ENCODE measurements at places on chromosomes 13 and 19. TPM values are rescaled to one million over a fixed set of nuclear protein-coding genes. Genes with fewer than 3 reads are reported as not detected.

DNA sequence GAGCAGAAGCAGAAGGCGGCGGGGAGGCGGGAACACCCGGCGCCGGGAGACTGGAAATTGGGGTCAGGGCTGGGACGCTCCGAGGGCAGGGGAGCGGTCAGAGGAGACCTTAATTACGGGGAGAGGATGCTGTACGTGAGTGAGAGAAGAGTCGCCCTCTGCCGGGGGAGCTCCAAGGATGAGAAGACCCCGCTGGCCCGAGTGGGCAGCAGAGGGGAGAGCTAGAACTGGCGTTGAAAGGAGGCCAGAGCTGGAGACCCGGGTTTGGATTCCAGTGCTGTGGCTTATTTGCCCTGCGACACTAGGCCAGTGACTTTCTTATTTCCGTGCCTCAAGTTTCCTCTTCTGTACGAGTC is 536 bp downstream of the FAM32A start:
- H3K36me3 ChIP-seq: peaks cover 9% of the 10 kb centered on the region
- H3K27ac ChIP-seq: peak overlapping the region; percentile 96
- H3K27me3 ChIP-seq: no peaks in the 10 kb centered on the region
- H3K4me1 ChIP-seq: peaks cover 30% of the 10 kb centered on the region
- no peak for DNase-seq
- peak overlapping the region; percentile 94 for H3K4me3 ChIP-seq

GRCh38 chr13:100532090-100532766 is 56.4 kb downstream of the GGACT start:
- H3K4me3 ChIP-seq: no peak overlapping the region
- DNase-seq: no peak
- H3K36me3 ChIP-seq: peaks cover 24% of the 10 kb centered on the region
- H3K27ac ChIP-seq: no peak overlapping the region
- H3K27me3 ChIP-seq: no peaks in the 10 kb centered on the region

- H3K27me3 ChIP-seq: no peaks in the 10 kb centered on the region
- H3K4me1 ChIP-seq: no peaks in the 10 kb centered on the region
- no peak for DNase-seq
- H3K36me3 ChIP-seq: no peaks in the 10 kb centered on the region
- no peak overlapping the region for H3K4me3 ChIP-seq
These were observed 1617.1 kb downstream of the PCDH9 start for GRCh38 chr13:65613004-65613403.

GRCh38 chr13:113299951-113300350 is 2.9 kb downstream of the LAMP1 start:
- peaks cover 6% of the 10 kb centered on the region for H3K36me3 ChIP-seq
- no peaks in the 10 kb centered on the region for H3K27me3 ChIP-seq
- DNase-seq: no peak
- H3K4me1 ChIP-seq: peaks cover 34% of the 10 kb centered on the region

DNA sequence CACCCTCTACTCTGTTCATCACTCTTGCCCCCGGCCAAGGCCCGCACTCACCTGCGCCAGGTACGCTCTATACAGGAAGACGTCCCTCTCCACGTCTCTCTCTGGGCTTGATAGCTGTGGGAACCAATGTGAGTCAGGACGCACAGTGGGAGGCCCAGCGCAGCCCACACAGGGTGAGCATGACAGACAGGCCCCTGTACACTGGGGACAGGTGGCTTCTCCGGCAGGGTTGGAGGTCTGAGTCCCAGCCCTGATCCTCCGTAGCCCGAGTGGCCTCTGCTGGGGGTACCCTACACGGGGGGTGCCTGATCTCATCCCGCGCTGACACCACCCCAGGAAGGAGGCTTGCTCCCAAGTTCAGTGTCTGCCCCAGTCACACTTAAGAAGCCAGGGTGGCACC is 6.3 kb downstream of the COPE start:
- H3K4me3 ChIP-seq: no peak overlapping the region
- no peaks in the 10 kb centered on the region for H3K27me3 ChIP-seq
- H3K27ac ChIP-seq: no peak overlapping the region
- peaks cover 13% of the 10 kb centered on the region for H3K4me1 ChIP-seq
- peaks cover 14% of the 10 kb centered on the region for H3K36me3 ChIP-seq
- DNase-seq: no peak

DNA sequence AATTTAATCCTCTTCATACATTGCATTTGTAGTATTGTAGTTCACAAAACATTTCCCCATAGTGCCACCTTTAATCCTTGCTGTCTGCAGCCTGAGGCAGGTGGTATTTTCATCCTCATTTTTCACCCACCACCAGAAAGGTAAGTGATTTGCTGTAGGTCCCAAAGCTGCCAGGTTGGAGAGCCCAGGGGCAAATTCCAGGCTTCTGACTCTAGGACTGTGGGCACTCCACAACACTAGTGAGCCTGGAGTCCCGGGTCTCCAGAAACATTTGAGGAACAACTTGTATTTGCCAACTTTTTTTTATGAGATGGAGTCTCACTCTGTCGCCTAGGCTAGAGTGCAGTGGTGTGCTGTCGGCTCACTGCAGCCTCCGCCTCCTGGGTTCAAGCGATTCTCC is 6.2 kb downstream of the ILF3 start:
- H3K27me3 ChIP-seq: no peaks in the 10 kb centered on the region
- peak overlapping the region; percentile 64 for H3K27ac ChIP-seq
- peaks cover 46% of the 10 kb centered on the region for H3K4me1 ChIP-seq
- no peak for DNase-seq
- H3K36me3 ChIP-seq: peaks cover 3% of the 10 kb centered on the region
- H3K4me3 ChIP-seq: no peak overlapping the region

- H3K36me3 ChIP-seq: peaks cover 91% of the 10 kb centered on the region
- DNase-seq: no peak
- no peaks in the 10 kb centered on the region for H3K4me1 ChIP-seq
- H3K4me3 ChIP-seq: no peak overlapping the region
- H3K27me3 ChIP-seq: no peaks in the 10 kb centered on the region
These were observed 4.4 kb upstream of the C19orf18 start for GRCh38 chr19:57978586-57979289.

- H3K36me3 ChIP-seq: no peaks in the 10 kb centered on the region
- DNase-seq: no peak
- H3K27me3 ChIP-seq: no peaks in the 10 kb centered on the region
- H3K4me1 ChIP-seq: peaks cover 3% of the 10 kb centered on the region
These were observed 37.4 kb downstream of the CCL25 start for GRCh38 chr19:8089664-8090601.

- no peak overlapping the region for H3K4me3 ChIP-seq
- no peaks in the 10 kb centered on the region for H3K27me3 ChIP-seq
- no peaks in the 10 kb centered on the region for H3K36me3 ChIP-seq
- H3K27ac ChIP-seq: no peak overlapping the region
- peaks cover 17% of the 10 kb centered on the region for H3K4me1 ChIP-seq
- no peak for DNase-seq
These were observed 79.4 kb upstream of the NBEA start for GRCh38 chr13:34862716-34863115.

GRCh38 chr13:82817133-82817532 is 1065.1 kb downstream of the SLITRK1 start:
- peaks cover 1% of the 10 kb centered on the region for H3K27me3 ChIP-seq
- H3K4me1 ChIP-seq: no peaks in the 10 kb centered on the region
- H3K4me3 ChIP-seq: no peak overlapping the region
- no peak for DNase-seq

- no peak for DNase-seq
- no peak overlapping the region for H3K4me3 ChIP-seq
- H3K36me3 ChIP-seq: no peaks in the 10 kb centered on the region
- no peaks in the 10 kb centered on the region for H3K4me1 ChIP-seq
- H3K27ac ChIP-seq: no peak overlapping the region
These were observed 194.3 kb upstream of the SLITRK6 start for GRCh38 chr13:85993567-85993966.

DNA sequence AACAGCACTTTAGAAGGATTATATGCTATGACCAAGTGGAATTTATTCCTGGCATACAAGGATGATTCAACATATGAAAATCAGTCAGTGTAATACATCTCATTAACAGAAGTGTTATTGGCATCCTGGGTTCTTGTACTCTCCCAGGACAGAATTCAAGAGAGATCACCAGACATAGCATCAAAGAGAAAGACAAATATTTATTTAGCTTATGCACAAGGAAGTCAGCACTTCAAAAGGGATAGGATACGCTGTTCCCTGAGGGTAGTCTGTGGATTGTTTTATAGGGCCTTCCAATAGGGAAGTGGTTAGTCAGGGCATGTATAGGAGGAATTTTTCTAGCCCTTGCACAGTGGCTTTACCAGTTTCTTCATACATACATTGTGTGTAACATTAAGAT is 1238.0 kb downstream of the PCDH17 start:
- no peak overlapping the region for H3K27ac ChIP-seq
- no peak overlapping the region for H3K4me3 ChIP-seq
- H3K36me3 ChIP-seq: no peaks in the 10 kb centered on the region
- DNase-seq: no peak

GRCh38 chr19:38528213-38528755 is 89.5 kb downstream of the MAP4K1 start:
- no peak for DNase-seq
- H3K36me3 ChIP-seq: no peaks in the 10 kb centered on the region
- no peaks in the 10 kb centered on the region for H3K4me1 ChIP-seq
- no peak overlapping the region for H3K4me3 ChIP-seq
- H3K27me3 ChIP-seq: peaks cover 20% of the 10 kb centered on the region

GRCh38 chr13:77457966-77458365 is 77.5 kb upstream of the SCEL start:
- H3K4me3 ChIP-seq: no peak overlapping the region
- H3K36me3 ChIP-seq: no peaks in the 10 kb centered on the region
- no peak for DNase-seq

DNA sequence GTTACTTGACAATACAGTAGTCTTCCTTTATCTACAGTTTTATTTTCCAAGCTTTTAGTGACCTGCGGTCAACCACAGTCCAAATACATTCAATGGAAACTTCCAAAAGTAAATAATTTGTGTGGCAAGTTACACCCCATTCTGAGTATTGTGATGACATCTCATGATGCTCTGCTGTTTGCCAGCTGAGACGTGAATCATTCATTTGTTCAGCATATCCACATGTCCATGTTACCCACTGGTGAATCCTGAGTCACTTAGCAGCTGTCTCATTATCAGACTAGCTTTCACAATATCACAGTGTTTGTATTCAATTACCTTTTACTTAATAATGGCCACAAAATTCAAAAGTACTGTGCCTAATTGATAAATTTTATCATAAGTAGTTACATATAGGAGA is 179.8 kb downstream of the PRR20E start:
- no peak for DNase-seq
- no peaks in the 10 kb centered on the region for H3K36me3 ChIP-seq
- no peaks in the 10 kb centered on the region for H3K4me1 ChIP-seq
- no peaks in the 10 kb centered on the region for H3K27me3 ChIP-seq
- H3K4me3 ChIP-seq: no peak overlapping the region

- no peaks in the 10 kb centered on the region for H3K4me1 ChIP-seq
- H3K27ac ChIP-seq: no peak overlapping the region
- no peak overlapping the region for H3K4me3 ChIP-seq
- peaks cover 4% of the 10 kb centered on the region for H3K36me3 ChIP-seq
- no peaks in the 10 kb centered on the region for H3K27me3 ChIP-seq
These were observed 120.5 kb downstream of the KATNAL1 start for GRCh38 chr13:30186634-30187415.

GRCh38 chr13:34155931-34156607 is 338.1 kb downstream of the RFC3 start:
- no peaks in the 10 kb centered on the region for H3K27me3 ChIP-seq
- H3K4me1 ChIP-seq: peaks cover 28% of the 10 kb centered on the region
- peak overlapping the region; percentile 58 for H3K4me3 ChIP-seq
- H3K36me3 ChIP-seq: no peaks in the 10 kb centered on the region
- DNase-seq: no peak

GRCh38 chr19:12052497-12053169 is at the start of gene ZNF878:
ZNF878 (minus strand) TSS chr19:12052961; CDS start chr19:12052801, 160 bp downstream.
- peak; percentile 95 for DNase-seq
- H3K4me3 ChIP-seq: peak within 1 kb of the TSS; percentile 82
- H3K4me1 ChIP-seq: peaks cover 7% of the 10 kb centered on the region
- H3K27ac ChIP-seq: peak within 1 kb of the TSS; percentile 93

GRCh38 chr13:99564386-99564785 is 63.1 kb downstream of the TM9SF2 start:
- H3K36me3 ChIP-seq: peaks cover 26% of the 10 kb centered on the region
- DNase-seq: no peak
- no peak overlapping the region for H3K4me3 ChIP-seq
- H3K4me1 ChIP-seq: no peaks in the 10 kb centered on the region
- no peak overlapping the region for H3K27ac ChIP-seq

DNA sequence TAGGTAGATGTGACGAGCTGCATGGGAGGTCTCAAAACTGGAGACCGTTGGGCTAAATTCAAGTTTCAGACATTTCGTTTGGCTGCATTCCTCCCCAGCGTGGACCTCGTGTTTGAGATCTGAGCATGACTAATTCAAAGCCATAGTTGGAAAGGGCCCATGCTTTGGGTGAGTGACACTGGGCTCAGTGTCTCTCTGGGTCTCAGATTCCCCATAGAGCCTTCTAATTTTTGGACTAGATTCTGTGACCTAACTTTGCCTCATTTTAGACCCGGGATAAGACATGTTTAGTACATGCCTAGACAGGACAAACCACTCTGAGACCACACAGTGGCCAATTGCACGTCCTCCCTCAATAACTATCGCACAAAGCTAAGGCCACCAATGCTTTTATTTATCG is 16.6 kb downstream of the CKM start:
- no peaks in the 10 kb centered on the region for H3K36me3 ChIP-seq
- DNase-seq: no peak
- no peaks in the 10 kb centered on the region for H3K27me3 ChIP-seq
- no peak overlapping the region for H3K4me3 ChIP-seq
- H3K27ac ChIP-seq: no peak overlapping the region

- no peak overlapping the region for H3K27ac ChIP-seq
- no peak overlapping the region for H3K4me3 ChIP-seq
- DNase-seq: peak; percentile 79
- H3K36me3 ChIP-seq: no peaks in the 10 kb centered on the region
- no peaks in the 10 kb centered on the region for H3K4me1 ChIP-seq
- no peaks in the 10 kb centered on the region for H3K27me3 ChIP-seq
These were observed 76.5 kb downstream of the PCDH20 start for GRCh38 chr13:61339054-61339621.

DNA sequence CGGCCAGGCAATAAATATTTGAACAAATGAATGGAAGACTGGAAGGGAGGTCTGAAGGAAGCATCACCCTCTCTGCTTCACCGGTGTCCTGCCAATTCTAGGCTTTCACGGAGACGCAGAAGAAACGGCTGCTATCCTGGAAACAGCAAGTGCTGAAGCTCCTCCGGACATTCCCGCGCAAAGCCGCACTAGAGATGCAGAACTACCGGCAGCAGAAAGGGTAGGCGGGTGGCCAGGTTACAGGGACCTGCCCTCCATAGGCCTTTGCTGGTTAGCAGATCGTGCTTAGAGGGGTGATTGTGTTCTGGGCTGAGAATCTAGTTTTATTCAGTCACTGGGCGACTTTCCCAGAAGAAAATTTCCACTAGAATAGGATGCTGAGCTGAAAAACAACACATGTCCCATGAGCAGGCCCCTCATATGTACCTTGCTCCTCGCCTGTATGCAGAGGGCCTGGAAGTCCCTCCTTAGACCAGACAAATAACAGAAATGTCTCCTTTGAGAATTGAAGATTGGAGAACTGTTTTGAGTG is 11.0 kb downstream of the PAF1 start:
- no peak for DNase-seq
- H3K27ac ChIP-seq: no peak overlapping the region
- no peak overlapping the region for H3K4me3 ChIP-seq
- peaks cover 51% of the 10 kb centered on the region for H3K36me3 ChIP-seq

Gene MAN2B1
- 86.6 TPM for total RNA-seq

Gene SPRED3
- 4.6 TPM for total RNA-seq

Gene CD79A
- 0.36 TPM for total RNA-seq

Gene C19orf53
- total RNA-seq: 75.7 TPM

Gene TPTE2
- not detected for total RNA-seq

Gene ATXN8OS
- total RNA-seq: not detected

Gene PSG2
- not detected for total RNA-seq

Gene RFPL4AL1
- not detected for total RNA-seq

Gene TPGS1
- total RNA-seq: 21.3 TPM

Gene ELSPBP1
- not detected for total RNA-seq

Gene IRGQ
- total RNA-seq: 41.7 TPM

Gene ARID3A
- 10.0 TPM for total RNA-seq

Gene ATP1A3
- 0.10 TPM for total RNA-seq

Gene OR7C1
- total RNA-seq: not detected

Gene CBY2
- not detected for total RNA-seq

Gene DDX49
- total RNA-seq: 47.0 TPM
